Nephron progenitor cell (in vitro differentiated cells): ENCODE measurements at places on chromosomes 16 and 17.

DNA sequence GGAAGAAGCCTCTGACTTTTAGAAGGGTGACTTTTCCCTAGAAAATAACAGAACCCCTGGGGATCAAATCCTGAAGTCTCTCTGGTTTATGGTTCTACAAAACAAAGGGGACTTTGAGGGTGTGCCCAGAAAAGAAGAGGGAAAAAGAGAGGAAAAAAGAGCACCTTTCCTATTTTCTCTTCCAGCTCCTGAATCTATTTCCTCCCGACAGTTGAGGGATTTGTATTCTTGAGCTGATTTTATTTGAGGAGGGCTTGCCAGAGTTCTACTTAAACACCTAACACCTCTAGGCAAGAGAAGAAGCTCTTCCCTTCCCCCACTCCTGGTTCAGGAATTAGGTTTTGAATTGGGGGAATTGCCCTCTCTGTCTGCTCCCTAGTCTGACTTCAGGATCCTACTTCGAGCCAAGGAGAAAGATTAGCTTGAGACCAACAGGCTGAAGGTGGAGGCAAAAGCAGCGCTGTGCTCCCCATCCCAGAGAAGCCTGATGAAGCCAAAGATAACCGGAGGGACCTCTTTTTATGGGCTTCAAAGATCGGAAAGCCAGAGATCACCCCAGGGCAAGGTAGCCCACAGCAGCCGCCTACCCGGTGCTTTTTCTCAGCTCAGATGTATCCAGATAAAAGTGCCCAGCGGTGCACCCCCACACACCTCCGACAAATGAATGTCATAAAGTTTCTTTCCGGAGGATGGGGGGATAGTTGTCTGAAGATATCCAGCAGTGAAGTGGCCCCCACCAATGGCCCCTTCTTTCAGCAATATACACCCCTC is 796 bp downstream of the HOXB3 start:
- no peak for DNase-seq

GRCh38 chr17:2275722-2276121 is 27.9 kb downstream of the SMG6 start:
- DNase-seq = no peak

GRCh38 chr17:75980188-75981018 is 1.4 kb downstream of the TEN1 start:
- DNase-seq = no peak

GRCh38 chr17:42953669-42954068 is 10.6 kb downstream of the AARSD1 start:
- DNase-seq = no peak

DNA sequence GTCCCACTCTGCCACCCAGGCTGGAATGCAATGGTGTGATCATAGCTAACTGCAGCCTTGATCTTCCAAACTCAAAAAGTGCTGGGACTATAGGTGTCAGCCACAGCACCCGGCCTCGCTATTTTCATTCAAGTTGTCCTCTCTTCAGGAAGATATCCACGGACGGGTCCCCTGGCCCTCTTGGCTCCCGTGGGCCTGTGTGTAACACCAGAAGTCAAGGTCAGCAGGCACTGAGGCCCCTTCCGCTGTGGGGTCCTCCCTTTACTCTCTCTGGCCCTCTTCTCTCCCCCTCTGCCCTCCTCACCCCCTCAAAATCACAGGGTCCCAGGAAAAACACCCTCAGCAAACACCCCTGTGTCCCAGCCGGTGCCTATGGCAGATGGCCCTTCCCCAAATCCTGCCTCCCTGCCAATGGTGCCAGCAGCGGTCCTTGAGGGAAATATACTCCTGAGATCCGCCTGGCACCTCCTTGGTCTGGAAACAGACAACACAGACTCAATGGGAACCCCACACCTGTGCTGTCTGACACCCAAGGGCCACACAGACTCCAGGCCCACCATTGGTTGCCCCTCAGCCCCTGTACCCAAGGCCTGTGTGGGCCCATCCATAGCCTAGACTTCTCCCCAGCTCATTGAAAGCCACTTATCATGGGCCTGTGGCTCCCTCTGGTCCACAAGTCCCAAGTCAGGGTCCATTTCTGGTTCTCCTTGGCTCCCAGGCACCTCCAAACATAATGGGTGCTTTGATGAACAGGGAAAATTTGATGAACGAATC is 221.5 kb downstream of the ZNF423 start:
- no peak for DNase-seq
